ENCODE measurements at places on chromosomes 1 and 21. TPM values are rescaled to one million over a fixed set of nuclear protein-coding genes. Genes with fewer than 3 reads are reported as not detected.

Gene TDRD5
- total RNA-seq = not detected

Gene RPS6KC1
- total RNA-seq = 7.4 TPM

Gene SPRR5
- not detected for total RNA-seq

Gene CNIH3
- 4.3 TPM for total RNA-seq

Gene SEC16B
- 3.2 TPM for total RNA-seq

Gene CELA3A
- total RNA-seq = not detected

Gene NECAP2
- total RNA-seq = 100 TPM

Gene S100A12
- not detected for total RNA-seq

Gene TRIM45
- 3.3 TPM for total RNA-seq

Gene ELAVL4
- not detected for total RNA-seq

Gene TMEM61
- total RNA-seq = not detected

Gene TNFRSF8
- total RNA-seq = 0.16 TPM

Gene RNU1-2
- under 0.01 TPM for total RNA-seq

Gene LCE1A
- total RNA-seq = not detected

Gene NEGR1
- 7.5 TPM for total RNA-seq

Gene AMY2B
- 0.33 TPM for total RNA-seq

Gene NUAK2
- total RNA-seq = 30.1 TPM

Gene ITGB2
- not detected for total RNA-seq

Gene SH2D1B
- total RNA-seq = not detected

Gene GPR3
- 1.6 TPM for total RNA-seq

Gene HSF2BP
- total RNA-seq = 1.3 TPM

Gene PRDM16
- total RNA-seq = under 0.01 TPM

Gene NHLH1
- total RNA-seq = under 0.01 TPM

Gene ANGPTL3
- not detected for total RNA-seq

Gene SLC6A17
- under 0.01 TPM for total RNA-seq

Gene CCDC27
- total RNA-seq = not detected

Gene CYP4A22
- total RNA-seq = not detected

Gene LEFTY2
- 0.13 TPM for total RNA-seq

Gene LORICRIN
- not detected for total RNA-seq

Gene CRNN
- total RNA-seq = not detected

Gene RIPK4
- total RNA-seq = 12.1 TPM

Gene LCE1B
- not detected for total RNA-seq

Gene CDCA8
- total RNA-seq = 2.2 TPM

Gene BNIPL
- total RNA-seq = not detected

Gene CAMSAP2
- 10.9 TPM for total RNA-seq

Gene KCNJ9
- total RNA-seq = not detected

Gene CFAP126
- not detected for total RNA-seq

Gene TRNP1
- 56.5 TPM for total RNA-seq

Gene GPR89B
- 6.7 TPM for total RNA-seq

All from mesangial cell (primary cell).